ENCODE measurements at places on chromosomes 12 and 14. TPM values are rescaled to one million over a fixed set of nuclear protein-coding genes. Genes with fewer than 3 reads are reported as not detected.

DNA sequence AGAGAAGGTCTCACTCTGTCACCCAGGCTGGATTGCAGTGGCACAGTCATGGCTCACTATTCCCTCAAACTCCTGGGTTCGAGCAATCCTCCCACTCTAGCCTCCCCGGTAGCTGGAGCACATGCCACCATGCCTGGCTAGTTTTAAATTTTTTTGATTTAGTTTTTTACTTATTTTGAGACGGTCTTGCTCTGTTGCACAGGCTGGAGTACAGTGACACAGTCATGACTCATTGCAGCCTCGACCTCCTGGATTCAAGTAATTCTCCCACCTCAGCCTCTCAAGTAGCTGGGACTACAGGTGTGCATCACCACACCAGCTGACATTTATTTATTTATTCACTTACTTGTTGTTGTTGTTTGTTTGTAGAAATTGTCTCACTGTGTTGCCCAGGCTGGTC, 22.2 kb upstream of the DIP2B start:
- no peak for DNase-seq

DNA sequence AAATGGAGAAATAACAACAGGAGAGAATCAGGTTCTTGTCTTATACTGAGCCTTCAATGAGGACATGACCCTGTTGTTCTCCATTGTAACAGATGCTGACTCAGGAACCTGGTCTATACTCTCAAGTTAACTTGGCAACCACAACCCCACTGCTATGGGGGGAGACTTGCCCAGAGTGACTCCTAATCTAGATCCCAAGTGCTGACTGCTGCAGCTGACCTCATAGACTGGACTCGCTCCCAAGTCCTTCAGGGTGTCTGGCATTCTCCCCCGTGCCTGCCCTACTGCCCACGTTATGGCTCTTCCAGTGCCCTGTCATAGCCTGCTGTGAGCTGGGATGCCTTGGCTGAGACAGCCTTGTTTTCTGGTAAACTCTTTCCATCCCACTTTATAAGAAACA, 37.1 kb downstream of the NID2 start:
- DNase-seq, result no peak

GRCh38 chr14:34199585-34199984, 248.7 kb upstream of the EGLN3 start:
- DNase-seq, result no peak

DNA sequence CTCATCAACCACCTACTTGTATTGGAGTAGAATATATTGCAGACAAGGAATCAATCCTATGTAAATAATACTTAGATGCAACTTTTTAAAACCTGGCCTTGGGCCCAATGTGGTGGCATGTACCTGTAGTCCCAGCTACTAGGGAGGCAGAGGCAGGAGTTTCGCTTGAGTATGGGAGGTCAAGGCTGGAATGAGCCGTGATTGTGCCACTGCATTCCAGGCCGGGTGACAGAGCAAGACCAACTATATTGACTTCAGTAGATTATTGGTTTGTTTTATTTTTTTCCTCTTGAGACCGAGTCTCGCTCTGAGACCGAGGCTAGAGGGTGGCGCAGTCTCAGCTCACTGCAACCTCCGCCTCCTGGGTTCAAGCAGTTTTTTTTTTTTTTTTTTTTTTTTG, 3.6 kb downstream of the LARP4 start:
- DNase-seq, result no peak

DNA sequence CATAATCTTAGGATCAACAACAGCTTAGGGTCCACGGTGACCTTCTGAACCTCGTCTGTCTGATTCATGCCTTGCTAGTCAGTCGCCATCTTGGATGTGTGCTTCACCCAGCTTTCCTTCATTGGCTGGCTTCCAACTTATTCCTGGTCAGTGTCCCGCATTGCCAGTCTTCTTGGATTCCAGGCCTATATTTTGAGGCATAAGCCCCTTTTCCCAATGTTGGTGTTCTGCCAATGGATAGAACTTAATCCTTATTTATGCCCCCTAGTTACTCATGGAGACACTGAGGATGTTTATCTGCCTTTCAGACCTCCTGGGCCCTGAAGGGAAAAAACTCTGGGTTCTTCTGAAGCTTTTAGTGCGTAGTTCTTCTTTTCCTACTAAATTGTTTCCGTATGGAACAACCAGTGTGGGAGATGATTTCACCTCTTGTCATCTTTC, 5.8 kb downstream of the JDP2 start:
- no peak for DNase-seq

- no peak for DNase-seq
These were observed 158.6 kb downstream of the PAX9 start for GRCh38 chr14:36820111-36820709.

DNA sequence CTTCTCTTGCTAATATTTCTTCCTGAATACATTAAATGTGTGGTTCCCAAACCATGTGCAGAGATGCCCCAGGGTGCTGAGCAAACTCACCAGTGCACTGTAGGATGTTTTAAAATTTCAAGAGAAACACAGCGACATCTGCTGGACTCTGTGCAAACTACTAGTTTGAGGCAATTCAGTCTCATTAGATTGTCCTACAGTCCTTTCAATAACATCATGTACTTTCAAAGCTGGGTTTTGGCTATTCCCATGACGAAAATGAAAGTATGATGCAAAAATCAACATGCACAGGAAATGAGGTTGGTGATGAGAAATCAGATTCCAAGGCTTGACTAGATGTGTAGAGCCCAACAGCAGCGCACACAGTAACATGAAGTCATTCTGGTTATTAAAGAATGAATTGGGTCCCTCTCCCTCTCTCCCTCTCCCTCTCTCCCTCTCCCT, 66.3 kb downstream of the CLIP1 start:
- DNase-seq, result peak; percentile 36

- no peak for DNase-seq
These were observed 55.8 kb upstream of the CCDC175 start for GRCh38 chr14:59632381-59632780.

DNA sequence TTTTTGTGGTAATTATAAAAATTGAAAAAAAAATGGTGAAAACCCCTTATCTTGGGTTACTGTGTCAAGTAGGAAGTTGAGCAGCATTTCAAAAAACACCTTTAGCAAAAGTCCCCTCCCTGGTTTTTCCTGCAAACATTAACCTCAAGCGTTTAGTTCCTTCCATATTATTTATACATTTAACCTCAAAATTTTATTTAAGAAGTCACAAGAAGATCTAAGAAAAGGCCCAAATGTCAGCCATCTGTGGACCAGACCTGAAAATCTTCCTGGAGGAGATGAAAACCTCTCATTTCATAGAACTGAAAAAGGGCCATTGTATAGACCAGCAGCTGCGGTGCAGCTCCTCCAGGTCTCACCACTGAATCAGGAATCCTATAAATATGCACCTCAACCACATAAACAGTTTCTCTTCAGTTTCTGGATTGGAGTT, 40.4 kb upstream of the BTG1 start:
- no peak for DNase-seq

DNA sequence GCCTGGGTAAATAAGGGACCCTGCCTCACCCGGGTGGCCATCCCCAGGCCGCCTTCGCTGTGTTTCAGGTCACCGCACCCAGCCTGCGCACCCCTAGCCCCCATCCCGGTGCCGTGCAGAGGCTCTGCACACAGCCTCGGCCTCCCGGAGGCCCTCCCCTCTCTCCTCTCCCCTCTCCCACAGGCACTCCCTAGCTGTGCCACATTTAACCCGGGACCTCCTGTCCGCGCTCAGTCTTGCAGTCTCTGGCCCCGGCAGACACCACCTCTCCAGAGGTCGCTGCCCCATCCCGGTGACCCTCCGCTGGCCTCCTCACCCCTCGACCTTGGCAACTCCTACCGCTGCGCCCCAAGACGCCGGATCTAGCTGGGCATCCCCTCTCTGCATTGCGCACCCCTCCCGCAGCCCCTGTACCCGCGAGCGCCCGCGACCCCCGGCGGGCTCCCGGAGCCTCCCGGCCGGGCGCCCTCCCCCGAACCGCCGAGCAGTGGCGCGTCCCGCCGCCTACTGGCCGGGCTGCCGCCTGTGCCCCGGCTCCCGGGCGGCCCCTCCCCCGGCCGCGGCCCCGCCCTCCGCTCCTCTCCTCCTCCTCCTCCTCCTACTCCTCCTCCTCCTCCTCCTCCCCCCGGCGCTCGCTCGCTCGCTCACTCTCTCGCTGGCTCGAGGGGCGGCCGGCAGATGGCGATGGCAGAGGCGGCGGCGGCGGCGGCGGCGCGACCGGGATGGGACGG, 120.7 kb downstream of the AACS start:
- peak; percentile 38 for DNase-seq

DNA sequence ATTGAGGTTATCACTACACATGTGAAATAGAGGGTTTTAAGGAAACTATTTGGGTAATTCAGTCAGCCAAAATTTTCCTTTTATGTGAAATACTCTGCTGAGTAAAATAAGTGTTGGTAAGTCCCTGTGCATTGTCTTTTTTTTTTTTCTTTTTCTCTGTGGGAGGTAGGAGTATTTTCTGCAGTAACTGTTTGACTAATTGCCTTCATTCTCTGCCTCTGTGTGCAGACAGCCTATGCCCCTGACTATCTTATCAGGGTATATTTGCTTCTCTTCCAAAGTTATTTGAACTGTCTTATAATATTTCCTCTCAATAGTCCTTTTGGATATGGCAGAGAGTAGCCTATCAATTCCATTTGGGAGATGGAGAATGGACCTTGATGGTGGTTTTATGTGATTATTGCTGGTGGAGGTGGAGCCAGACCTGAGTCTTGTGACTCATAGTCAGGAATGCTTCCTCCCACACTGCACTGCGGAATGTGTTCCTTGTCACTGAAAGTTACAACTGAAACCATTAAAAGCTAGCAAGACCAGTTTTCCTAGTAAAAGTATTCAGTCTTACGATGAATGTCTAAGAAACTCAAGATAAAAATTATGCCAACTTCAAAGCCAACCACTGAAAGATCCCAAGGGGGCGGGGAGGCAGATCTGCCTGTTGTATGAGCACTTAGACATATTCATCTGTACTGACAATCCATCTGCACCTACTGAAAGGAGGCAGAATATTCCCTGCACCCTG, 40.9 kb upstream of the STXBP6 start:
- DNase-seq, result no peak

DNA sequence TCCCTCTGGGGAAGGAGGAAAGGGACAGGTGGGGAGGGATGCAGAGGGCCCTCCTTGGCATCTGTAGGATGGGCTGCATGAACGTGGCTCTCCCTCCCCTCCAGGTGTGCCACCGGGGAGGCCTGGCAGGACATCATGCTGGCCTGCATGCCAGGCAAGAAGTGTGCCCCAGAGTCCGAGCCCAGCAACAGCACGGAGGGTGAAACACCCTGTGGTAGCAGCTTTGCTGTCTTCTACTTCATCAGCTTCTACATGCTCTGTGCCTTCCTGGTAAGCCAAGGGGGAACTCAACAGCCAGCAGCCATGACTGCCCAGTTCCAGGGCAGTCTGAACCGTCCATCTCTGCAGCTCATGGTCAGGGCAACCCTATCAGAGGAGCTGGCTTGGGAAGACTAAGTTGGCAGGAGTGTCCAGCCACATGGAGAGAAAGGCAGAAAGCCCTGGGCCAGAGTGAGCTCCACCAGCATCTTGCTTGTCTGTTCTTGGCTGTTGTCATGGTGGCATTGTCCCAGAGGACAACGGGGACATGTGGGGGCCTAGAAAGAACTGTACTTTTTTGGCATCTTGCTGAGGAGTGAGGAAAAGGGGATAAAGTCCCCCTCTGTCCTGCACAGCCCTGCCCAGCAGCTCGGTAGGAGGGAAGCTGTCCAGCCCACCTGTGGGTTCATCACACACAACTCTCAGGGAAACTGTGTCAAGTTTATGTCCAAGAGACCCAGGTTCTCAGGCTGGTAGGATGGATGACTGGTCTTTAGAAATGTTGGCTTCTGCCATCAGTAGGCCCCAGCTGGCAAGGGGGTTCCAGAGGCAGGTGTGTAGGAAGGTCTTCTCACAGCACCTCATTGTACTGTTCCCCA, 129.8 kb upstream of the FKBP4 start:
- DNase-seq, result no peak

GRCh38 chr12:212415-212714, 1.6 kb downstream of the SLC6A12 start:
- DNase-seq, result no peak

DNA sequence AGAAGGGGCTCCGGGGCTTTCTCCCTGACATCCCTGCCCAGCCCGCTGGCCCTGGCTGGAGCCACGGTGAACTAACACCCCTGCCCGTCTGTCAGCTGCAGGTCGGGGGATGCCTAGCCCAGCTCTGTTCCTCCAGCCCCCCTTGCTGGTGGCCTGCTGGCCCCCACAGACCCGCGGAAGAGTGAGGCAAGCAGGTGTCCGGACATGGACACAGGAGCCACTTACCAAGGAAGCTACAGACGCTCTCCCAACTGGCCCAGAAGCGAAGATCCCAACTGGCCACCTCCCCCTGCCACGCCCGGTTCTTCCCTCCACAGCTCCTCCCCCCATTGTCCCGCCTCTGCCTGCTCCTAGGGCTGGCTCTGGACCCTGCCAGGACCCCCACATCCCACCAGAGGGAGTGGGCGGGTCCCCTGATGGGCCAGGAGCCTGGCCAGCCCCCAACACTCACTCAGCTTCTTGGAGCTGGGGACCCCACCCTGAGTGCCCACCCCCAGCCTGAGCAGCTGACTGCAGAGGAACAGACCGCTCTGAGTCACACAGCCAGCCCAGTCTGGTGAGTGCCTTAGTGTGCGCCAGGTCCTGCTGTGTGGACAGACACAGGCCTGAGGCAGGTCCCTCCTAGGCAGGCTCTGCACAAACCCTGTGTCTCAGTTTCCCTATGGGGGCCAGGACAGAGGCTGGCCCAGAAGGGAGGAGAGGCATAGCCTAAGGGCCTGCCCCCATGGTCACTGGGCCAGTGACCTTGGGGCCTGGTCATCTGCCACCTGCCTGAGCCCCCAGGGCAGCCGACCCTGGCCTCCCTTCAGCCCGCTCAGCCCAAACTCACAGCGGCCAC, 7.7 kb downstream of the AHNAK2 start:
- DNase-seq, result no peak

GRCh38 chr14:89661392-89661791, 244.4 kb upstream of the FOXN3 start:
- DNase-seq, result no peak

- DNase-seq, result no peak
These were observed 58.7 kb upstream of the BEGAIN start for GRCh38 chr14:100645982-100646314.

Gene PTGDR
- not detected for total RNA-seq

Gene ULK1
- 28.4 TPM for total RNA-seq

Gene CISTR
- not detected for total RNA-seq

Gene ITGA7
- 1.1 TPM for total RNA-seq

Gene TRIM9
- total RNA-seq, result 0.31 TPM

Gene DHH
- not detected for total RNA-seq

Gene SCN8A
- total RNA-seq, result 0.26 TPM
